Keratinocyte (primary cell): ENCODE measurements at places on chromosomes 7 and 10. TPM values are rescaled to one million over a fixed set of nuclear protein-coding genes. Genes with fewer than 3 reads are reported as not detected.

The OR2A7 gene
- polyA plus RNA-seq: 3.6 to 5.5 TPM (median 5.5 TPM) in 3 replicates

DNA sequence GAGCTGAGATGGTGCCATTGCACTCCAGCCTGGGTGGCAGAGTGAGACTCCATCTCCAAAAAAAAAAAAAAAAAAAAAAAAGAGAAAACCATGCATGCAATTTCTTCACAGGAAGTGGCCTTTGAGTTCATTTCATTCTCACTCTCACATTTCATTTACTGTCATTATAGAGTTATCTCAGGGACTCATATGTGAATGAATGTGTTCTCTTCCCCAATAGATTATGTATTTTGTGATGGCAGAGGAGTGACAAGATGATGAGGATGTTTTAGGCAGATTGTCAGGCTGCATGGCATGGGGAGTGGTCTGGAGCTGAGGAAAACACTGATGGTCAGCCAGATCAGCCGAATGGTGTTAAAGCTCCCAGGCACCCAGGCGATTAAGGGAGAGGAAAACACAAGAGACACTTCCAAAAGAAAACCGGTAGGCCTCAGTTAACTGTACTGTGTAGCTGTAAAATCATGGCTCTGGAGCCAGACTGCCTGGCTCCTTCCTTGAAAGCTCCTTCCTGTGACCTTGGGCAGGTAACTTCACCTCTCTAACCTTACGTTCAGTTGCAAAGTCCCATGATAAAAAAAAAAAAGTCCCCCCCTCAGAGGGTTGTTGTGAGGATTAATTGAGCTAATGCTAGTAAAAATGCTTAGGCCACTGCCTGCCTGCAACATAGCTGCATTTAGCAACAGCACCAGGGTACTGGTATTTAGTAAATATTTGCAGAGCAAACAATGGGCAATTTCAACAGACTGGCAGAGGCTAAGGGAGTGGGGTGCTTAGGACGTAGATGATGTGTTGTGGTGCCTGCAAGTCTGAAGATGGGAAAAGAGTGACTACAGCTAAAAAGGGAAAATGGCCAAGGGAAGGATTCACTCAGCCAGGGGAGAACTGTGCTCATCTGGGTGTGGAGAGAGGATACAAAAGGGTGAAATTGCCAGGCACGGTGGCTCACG is 6.9 kb downstream of the FRAT2 start:
- DNase-seq: no peak

GRCh38 chr10:5442990-5443370 is 30.6 kb downstream of the NET1 start:
- DNase-seq: no peak

DNA sequence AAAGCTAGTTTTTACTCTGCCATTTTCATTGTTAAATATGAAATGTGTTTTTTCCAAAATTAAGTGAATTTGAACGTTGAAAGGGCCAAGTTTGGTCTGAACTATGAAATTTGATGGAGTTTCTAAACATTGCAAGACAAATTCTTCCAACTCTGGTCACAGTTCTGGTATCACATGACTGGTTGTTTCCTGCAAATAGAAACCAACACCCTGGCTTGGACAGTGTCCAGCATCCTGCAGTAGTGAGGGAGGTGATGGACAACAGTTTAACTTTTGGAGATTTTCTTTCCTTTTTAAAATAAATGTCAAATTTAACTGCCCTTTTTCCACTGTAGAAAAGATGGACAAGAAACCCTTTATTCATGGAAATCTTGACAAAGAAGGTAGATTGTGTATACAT is 54.8 kb upstream of the AGBL3 start:
- no peak for DNase-seq

The HOXA10 gene
- 1.6 to 4.5 TPM (median 2.4 TPM) in 3 replicates for polyA plus RNA-seq

GRCh38 chr10:61302124-61302523 is 151.1 kb downstream of the TMEM26 start:
- DNase-seq: no peak

DNA sequence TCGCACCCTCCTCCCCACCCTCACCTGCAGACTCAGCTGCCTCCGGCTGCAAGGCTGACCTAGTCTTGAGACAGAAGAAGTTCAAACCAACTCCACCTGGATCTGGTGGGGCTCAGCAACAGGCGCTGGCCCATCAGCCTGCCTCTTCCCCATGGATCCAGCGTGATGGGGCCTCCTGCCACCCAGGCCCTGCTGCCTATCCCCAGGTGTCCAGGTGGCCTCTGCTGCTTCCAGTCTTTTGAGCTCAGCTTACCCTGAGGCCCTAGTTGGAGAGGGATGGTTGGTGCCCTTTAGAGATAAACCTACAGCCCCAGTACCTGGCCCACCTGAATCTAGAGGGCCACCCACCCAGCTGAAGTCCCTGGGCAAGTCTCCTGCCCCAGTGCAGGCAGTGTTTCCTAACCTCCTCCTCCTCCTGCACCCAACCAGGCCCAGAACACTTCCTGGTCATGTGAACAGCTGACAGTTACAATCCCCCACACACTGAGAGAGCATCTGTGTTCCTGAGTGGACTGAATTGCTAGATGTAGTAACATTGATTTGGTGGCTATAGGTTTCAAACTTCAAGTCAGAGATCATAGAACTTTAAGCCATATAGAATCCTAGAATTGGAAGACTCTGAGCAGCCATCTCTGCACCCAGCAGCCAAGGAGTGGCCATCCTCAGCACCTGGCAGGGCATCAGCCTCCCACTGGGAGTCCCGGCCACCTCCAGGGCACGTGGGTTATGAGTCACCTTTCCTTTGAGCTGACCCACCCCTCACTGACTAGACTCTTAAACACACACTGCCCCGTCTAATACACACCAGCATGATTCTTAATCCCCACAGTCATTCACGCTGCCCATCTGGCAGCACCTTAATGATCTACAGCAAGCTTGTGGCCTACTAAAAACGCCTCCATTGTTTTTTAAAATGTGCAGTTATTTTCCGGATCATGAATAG is 51.9 kb downstream of the ALOX5 start:
- DNase-seq: no peak

The C10orf53 gene
- polyA plus RNA-seq: not detected in 3 replicates

The TYW1B gene
- polyA plus RNA-seq: 1.4 to 2.5 TPM (median 1.9 TPM) in 3 replicates

DNA sequence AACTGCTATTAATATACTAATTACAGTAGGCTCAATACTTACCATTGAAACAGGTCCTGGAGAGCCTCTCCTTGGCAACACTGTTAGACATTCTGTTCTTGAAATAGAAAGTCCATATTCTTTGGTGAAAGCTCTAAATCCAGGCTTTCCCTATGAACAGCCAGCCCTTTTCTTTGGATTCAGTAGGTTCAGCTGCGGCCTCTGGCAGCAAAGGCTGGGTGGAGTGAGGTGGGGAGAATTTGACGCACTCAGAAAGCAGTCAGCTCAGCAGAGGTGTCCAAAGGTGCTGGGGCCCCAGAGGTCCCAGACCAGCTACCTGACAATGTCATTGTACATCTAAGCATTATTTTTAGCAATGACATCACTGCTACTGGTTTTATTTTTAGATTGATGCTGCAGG is 146.1 kb downstream of the GRK5 start:
- no peak for DNase-seq

The TBATA gene
- not detected in 3 replicates for polyA plus RNA-seq

The ADAMTS14 gene
- 0.09 to 0.75 TPM (median 0.12 TPM) in 3 replicates for polyA plus RNA-seq

GRCh38 chr7:156397249-156397648 is 243.3 kb upstream of the RNF32 start:
- DNase-seq: no peak

GRCh38 chr7:142301299-142301698 is 43.4 kb upstream of the PRSS58 start:
- DNase-seq: no peak

The NPSR1 gene
- polyA plus RNA-seq: not detected in 3 replicates

DNA sequence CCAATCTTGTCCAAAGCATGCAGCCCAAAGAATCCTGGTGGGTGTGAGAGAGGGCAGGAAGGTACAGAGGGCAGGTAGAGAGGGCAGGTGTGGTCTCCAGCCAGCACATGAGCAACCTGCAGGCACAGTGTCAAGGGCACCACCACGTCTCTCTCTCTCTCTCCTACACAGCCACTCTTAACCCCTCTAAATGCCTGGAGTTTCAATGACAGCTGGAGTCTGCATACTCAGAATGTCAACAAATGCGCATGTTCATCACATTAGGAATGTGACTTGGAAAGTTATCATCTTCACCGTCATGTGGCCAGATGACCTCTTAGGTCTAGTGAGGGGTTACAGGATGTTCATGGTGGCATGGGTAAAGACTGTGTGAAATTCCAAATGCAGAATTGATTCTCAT is 456.8 kb downstream of the SORCS1 start:
- no peak for DNase-seq
